CD8-positive, alpha-beta T cell (primary cell): ENCODE measurements at places on chromosomes 1 and 21.

DNA sequence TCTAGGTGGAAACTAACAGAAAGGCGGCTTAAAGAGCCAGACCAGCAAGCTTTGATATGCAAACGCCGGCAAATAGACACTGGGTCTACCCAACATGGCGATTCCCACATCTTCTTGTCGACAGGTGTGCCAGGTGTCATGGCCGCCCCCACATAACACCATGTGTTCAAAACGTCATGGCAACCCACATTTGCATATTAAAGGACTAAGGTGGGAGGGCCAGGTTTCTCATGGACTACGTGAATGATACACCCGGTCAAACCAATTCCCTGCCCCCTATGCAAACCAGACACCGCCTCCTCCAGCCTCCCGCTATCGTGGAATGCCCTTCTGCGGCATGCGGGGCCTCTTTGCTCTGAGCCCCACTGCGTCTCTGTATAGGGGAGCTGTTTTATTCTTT lies 41.3 kb downstream of the ICOSLG start:
- no peak for DNase-seq

GRCh38 chr1:201648066-201648906 lies 109.4 kb downstream of the NAV1 start:
- DNase-seq = no peak

DNA sequence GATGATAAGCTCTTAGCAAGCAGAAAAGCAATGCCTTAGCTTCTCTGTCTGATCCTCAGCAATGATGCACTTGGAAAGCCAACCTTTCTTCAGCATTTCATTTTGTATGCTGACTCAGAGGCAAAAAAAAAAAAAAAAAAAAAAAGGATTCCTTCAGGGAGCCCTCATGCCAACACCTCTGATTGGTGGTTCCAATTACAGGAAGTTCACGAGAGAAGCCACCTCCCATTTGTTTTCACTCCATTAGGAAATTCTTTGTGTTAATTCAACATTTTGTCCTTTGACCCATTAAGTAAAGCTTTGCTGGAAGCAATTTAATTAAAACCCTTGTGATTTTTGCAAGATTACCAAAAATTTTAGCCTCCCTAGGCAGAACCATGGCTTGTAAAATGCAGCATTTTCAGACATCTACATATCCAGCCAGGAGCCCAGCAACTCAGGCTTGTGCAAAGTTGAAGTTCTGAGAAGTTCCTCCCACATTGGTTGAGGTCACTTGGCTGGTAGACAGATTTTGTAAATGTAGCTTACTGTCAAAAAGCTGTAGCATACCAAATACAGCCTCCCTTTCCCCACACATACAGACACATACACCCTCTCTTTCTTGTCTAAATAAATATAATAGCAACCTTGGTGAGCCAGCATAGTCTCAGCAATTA lies 27.1 kb upstream of the VTCN1 start:
- no peak for DNase-seq

- no peak for DNase-seq
These were observed 51.2 kb upstream of the ADAM30 start for GRCh38 chr1:119947468-119947867.

- DNase-seq = no peak
These were observed 10.3 kb downstream of the CAP1 start for GRCh38 chr1:40050863-40051262.

GRCh38 chr1:75188892-75189291 lies 54.7 kb downstream of the LHX8 start:
- DNase-seq = no peak

GRCh38 chr1:76252431-76252830 lies 177.9 kb downstream of the ST6GALNAC3 start:
- DNase-seq = no peak

DNA sequence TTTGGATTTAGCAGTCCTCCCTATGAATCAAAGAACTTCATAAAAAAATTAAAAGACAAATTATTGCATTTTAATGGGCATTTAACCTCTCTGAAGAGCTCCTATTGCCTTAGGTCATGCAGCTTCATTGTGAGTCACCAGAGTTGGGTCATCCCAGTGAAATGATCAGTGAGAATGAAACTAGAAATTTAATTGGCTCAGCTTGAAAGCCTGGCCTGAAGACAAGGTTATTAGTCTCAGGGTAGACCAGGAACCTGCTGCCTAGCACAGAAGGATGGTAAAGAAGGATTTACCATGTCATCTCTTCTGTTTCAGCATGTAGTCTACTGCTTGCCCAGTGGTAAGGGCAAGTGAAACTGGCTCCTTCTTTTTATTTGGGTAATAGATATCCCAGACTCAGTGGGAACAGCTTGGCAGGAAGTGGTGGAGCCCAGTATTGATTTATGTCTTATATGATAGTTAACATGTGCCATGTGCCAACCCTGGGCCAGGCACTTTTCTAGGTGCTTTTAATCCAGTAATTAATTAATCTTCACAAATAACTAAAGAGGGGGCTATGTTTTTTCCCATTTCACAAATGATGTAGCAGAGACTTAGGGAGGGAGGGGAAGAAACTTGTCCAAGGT lies 23.6 kb downstream of the LAMC2 start:
- no peak for DNase-seq

- no peak for DNase-seq
These were observed 170.1 kb downstream of the NEK7 start for GRCh38 chr1:198326915-198327314.

- DNase-seq = no peak
These were observed 646.2 kb downstream of the KCNT2 start for GRCh38 chr1:195962051-195962450.

- DNase-seq = no peak
These were observed 135.5 kb downstream of the HIVEP3 start for GRCh38 chr1:41783189-41783639.

GRCh38 chr1:151502859-151503780 lies 8.1 kb upstream of the CGN start:
- DNase-seq = no peak
